Sigmoid colon (tissue), 7 donors: ENCODE measurements at places on chromosomes 1 and 21. TPM values are rescaled to one million over a fixed set of nuclear protein-coding genes. Genes with fewer than 3 reads are reported as not detected.

- DNase-seq = no peak
Observed at GRCh38 chr1:229318056-229318455, 24.8 kb downstream of the CCSAP start.

The RGS16 gene
- total RNA-seq = 2.5 TPM

DNA sequence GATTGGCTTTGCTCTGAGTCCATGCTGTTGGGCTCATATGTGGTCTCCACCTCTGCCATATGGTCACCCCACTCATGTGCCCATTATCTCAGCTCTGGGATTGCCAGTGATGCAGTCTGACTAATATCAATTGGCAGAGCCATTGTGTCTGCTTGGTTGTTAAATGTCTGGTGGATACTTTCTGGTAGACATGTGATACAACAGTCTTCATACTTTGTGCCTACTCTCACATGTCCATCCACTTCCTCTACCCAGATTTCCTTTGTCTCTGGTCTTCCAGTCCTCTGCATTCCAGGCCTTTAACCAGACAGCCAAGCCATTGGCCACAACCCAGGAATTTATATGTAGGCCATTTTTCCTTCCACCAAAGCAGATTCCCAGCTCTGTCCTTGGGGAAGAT lies 30.8 kb upstream of the DIPK1A start:
- DNase-seq = no peak

- DNase-seq = no peak
Observed at GRCh38 chr1:221302810-221303209, 423.6 kb downstream of the HLX start.

- no peak for DNase-seq
Observed at GRCh38 chr1:212712451-212713303, 13.0 kb upstream of the BATF3 start.

DNA sequence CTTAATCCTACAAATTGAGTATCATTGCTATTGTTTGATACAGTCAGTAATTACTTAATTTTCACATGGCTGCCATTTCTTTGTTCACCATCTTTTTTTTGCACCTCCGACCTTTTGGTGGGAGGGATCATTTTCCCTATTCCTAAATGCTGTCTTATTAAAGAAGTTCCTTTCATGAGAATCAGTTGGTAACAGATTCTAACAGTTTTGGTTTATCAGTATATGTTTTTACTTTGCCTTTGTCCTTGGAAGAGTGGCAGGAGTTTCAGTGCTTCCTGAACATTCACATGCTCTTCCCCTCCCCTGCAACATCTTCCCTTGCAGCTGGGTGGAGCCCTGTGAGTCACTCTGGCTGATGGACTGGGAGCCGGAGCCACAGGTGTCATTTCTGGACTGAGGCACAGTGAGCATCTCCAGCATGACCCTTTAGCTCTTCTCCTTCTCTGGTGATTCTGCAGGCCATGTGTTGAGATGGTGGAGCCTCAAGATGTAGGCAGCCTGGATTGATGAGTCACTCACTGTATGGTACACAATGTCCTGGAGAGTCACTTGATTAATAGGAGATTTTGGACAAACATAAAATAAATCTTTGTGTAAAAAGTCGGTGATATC lies 217.7 kb downstream of the URB2 start:
- peak; percentile 90 for DNase-seq

- no peak for DNase-seq
Observed at GRCh38 chr1:183033205-183033604, 10.0 kb downstream of the LAMC1 start.

DNA sequence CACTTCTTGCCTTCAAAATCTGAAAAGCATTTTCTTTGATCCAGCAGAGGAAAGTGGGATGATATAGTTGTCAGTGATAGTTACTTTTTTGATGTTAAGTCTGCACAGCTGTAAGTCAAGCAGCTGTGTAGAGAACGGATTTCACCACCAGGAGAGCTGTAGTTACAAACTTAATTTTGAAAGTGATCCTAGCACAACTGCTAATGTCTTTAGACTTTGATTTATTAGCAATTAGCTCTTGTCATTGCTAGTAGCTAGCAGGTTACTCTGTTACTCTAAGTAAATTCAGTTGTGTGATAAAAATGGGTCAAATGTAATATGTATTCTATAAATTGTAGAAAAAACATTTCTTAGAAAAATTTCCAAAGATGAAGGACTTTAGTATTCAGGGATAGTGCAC lies 46.0 kb downstream of the ALG6 start:
- no peak for DNase-seq

GRCh38 chr21:33377221-33377920 lies 25.8 kb upstream of the IFNGR2 start:
- no peak for DNase-seq

The PIGK gene
- 15.9 TPM for total RNA-seq

The CADM3 gene
- 8.7 TPM for total RNA-seq

The KCNK2 gene
- total RNA-seq = 0.68 TPM

The FAM78B gene
- total RNA-seq = 5.4 TPM

GRCh38 chr1:228094432-228095016 lies 8.6 kb downstream of the C1orf35 start:
- peak; percentile 21 for DNase-seq

The INAVA gene
- total RNA-seq = 0.55 TPM

DNA sequence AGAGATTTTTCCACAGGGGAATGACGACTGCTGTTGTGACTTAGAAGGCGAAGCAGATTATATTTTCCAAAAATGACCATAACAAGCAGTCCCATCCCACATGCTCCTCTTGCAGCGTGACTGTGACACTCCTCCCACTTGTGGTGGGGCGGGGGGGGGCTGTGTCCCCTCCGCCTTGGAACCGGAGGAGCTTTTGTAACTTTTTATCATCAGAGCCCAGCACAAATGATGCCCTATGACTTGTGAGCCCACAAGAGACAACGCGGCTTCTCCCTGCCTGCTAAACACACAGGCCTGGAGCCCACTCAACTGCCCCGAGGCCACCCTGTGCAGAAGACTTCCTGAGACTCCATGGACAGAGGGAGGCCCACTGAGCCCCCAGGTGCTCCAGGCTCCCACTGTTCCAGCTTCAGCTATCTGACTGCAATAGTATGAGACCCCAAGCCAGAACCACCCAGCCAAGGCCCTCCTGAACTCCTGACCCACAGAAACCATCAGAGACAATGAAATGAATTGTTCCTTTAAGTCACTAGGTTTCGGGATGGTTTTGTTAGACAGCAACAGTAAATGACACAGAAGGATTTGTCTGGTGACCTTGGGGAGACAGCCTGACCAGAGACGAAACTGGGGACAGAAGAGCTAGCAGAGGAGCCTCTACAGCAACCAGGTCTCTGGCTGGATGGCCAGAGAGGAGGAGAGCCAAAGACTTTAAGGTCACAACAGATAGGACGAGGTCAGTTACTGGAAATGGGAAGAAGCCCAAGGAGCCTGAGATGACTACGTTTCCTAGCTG lies 58.8 kb downstream of the CAPZB start:
- peak; percentile 67 for DNase-seq

- DNase-seq = no peak
Observed at GRCh38 chr1:235821361-235821981, 45.2 kb downstream of the LYST start.

DNA sequence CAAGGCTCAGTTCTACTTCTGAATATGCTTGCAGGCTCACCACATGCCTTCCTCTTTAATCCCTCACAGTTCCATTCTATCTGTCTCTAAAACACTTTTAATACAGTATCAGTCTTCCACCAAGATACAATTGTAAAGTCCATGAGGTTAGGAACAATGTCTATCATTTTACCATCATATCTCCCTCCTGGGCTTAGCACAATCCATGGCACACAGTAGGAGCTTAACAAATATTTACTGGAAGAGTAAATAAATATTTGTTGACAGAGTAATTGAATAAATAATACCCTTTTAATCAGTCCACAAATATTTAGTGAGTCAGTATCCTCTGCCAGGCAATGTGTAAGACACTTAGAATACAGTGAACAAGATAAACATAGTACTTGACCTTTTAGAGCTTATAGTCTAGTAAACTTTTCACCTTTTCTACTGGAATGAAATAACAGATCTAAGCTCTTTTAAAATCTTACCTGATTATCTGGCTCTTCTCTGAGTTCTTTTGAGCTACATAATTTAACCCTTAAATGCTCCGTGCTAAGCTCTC lies 12.7 kb upstream of the GADD45A start:
- DNase-seq = no peak

DNA sequence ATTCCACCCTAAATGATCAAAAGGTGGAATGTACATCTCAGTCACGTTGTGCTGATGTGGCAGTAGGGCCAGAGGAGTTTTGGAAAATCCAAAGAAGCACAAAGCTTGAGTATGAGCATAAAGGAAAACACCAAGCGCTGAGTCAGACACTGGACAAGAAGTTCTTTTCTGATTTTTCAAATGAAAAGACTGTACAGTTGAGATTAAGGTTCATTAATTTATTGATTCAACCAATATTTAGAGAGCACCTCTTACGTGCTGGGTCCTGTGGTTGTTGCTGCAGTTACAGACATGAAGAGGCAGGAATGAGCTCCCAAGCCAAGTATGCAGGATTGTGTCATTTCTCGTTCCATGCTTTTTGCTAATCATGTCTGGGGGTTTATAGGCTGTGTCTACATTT lies 28.9 kb upstream of the APP start:
- DNase-seq = no peak

DNA sequence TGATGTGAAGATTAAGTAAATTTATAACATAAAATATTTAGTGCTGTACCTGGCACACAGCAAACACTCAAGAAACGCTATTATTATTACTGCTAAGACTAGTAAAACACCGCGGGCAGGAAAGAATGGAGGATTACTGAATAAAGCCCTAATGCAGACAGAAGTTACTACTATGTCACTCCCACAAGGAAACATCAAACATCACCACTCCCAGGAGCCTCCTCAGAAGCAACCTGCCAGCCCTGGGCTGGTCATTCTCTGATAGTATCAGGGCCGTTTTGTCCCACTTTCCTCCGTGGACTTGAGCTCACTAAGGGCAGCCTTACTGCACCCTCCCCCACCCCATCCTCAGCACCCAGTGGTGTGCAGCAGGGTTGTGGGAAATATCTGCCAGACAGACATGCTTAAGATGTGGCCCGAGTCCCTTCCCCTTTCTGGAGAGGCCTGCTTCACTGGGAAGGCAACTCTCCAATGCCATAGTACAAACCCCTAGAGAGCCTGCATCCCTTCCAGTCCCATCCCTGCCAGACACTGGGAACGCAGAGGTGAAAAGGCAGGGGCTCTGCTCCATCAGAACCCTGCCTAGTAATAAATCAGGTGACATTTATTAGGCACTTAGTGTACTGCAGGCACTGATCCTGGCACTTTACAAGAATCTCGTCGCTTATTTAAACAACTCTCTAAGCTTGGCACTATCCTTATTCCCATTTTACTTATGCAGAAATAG lies 41.7 kb upstream of the ECE1 start:
- peak; percentile 93 for DNase-seq

The CD160 gene
- not detected for total RNA-seq

- DNase-seq = no peak
Observed at GRCh38 chr1:17798011-17798410, 42.9 kb downstream of the ACTL8 start.

DNA sequence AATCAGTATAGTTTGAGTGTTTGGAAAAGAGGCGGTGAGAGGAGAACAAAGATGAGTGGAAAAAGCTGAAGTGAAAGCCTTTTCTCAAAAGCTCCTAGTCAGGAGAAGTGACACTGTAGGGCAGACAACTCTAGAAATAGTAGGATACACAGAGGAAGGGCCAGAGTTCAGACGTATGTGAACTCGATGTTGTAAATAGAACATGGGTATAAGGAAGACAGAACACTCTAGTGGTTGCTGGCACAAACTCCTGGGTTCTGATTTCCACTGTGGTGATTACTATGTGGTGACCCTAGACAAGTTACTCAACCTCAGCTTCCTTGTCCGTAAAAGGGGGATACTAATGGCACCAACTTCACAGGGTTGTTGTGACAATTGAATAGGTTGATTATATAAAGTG lies 30.2 kb upstream of the MGST3 start:
- DNase-seq = no peak

The DNAJC16 gene
- 11.4 TPM for total RNA-seq

The KRTAP12-2 gene
- not detected for total RNA-seq

- DNase-seq = no peak
Observed at GRCh38 chr1:228777236-228777635, 42.0 kb downstream of the RHOU start.
